Retina (tissue), 1 donor: ENCODE measurements at places on chromosomes 16 and 17.
A peak's percentile ranks its signal among the peaks of the same experiment; 100 is the strongest.

DNA sequence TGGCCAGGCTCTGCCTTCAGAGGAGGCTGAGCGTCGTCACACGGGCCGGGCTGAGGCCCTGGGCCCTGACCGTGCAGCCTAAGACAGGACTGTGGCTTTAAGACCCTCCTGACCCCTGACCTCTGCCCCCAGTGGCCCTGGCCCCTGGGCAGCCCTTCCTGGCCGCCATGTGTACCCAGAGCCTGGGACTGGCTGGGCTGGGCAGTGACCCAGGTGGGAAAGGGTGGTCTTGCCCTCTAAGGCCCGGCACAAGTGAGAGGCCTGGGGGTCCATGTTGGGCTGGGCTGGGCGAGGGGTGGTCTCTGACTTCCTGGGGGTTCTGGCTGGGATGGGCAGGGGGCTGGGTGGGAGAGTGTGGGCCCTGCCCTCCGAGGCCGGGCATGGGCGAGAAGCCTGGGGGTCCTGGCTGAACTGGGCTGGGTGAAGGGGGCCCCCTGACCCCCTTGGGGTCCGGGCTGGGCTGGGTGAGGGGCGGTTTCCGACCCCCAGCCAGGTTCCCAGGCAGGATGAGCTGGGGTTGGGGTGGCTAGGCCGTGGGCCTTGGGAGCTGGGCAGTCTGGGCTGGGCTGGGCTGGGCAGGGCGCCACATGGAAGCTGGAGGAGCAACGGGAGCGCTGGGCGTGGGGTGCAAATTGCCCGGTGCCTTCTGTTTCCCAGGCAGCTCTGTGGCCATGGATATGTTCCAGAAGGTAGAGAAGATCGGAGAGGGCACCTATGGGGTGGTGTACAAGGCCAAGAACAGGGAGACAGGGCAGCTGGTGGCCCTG, at the start of gene CDK3:
Gene CDK3 (plus strand): TSS at position 101 of the 767 bp plus-strand sequence. CDS start 571 bp downstream, at position 672.
- DNase-seq = no peak

DNA sequence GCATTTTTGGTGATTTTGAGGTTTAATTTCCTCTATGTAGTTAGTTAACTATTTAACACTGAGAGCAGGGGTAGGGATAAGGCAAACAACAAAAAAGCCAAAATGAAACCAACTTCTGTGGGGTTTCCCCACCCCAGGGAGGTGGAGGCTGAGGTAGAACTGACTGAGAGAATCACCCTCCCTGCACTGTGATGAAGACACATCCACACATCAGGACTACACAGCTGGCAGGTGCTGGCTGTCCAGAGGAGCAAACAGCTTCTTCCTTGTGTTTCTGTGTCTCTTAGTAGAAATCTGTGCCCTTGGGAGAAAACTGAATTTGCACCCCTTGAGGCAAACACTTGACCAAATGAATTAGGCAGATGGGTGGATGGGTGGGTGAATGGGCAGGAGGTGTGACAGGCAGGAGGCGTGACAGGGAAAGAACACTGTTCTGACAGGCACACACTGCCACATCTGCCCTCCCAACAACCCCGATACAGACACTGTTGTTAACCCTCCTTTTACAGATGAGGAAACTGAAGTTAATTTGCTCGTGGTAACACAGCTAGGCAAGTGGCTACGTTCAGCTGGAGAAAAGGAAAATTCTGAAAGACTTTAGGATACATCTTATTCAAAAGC, 62.9 kb upstream of the AMZ2 start:
- no peak for DNase-seq

DNA sequence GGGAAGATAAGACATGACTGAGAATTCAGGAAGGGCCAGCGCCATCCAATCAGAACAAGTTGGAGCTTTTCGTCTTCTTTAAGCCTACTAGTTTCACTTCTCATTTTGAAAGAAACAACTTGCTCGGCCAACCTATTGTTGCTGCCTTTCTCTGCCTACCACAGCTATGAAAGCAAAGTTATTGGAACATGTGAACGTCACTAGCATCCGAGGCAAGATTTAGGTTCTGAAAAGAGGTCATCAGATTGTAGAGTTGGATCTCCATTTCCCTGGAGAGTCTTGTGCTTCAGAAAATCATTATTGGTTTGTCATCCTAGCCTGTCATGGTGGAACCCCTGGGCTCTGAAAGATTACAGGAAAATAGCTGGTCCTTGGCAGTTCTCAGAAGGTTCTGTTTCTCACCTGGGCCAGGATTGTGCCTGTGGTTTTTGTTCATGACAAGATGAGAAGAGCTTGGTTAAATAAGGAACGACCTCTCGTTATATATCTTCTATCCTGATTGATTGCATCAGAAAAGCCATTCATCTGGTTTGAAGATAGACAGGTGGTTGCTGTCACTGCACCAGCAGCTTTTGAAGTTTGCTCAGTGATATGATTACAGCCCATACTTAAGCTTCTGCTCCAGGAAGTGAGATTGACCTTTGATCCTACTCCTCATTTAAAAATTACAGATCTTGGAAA, 25.3 kb downstream of the CDH13 start:
- no peak for DNase-seq

- DNase-seq = peak; percentile 69
Measured at GRCh38 chr16:785563-786535, 2.3 kb downstream of the RPUSD1 start.

DNA sequence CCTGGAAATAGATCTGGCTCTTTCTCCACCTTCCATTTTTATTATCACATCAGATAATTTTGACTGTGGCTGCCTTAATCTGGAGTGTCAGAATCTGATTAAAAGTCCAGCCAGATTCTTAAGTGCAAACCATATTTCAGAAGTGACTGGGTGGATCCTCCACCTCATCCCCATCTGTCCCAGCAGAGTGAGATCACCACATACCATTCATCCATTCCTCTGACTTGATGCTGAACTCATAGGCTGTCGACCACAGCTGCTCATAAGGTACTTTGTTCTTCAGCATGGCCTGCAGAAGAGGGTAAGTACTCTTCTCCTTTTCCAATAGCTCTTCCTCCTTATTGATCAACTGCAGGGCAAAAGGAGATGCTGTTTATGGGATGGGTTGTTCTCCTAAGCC, 53.5 kb downstream of the DNAH3 start:
- no peak for DNase-seq

GRCh38 chr17:74703311-74703710, 9.4 kb downstream of the CD300LF start:
- DNase-seq = no peak

DNA sequence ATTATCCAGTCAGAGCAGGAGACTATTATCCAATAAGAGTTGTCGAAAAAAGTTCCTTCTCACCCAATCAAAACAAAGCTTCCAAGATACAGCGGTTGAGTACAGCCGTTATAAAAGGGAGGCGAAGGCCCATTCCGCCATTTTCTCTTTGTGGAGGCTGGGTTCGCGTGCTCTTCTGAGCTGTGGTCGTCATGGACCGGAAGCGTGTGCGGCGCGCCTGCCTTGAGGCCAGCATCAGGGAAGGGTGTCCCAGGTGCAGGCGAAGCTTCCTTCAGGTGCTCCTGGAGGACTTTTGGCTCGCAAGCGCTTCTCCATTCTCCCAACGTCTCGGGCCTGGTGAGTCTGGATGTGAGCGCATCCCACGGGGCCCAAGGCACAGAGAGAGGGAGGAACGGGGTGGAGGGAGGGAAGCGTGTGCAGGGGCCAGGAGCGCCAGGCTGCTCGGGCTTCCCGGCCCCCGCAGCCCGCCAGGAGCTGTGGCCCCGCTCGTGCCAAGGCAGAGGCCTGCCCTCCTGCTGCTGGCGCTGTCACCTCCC, 99.2 kb downstream of the GOSR1 start:
- no peak for DNase-seq

- no peak for DNase-seq
Measured at GRCh38 chr17:83002118-83002805, 77.1 kb upstream of the METRNL start.

GRCh38 chr17:3025421-3026124, 37.8 kb downstream of the OR1D5 start:
- DNase-seq = no peak

DNA sequence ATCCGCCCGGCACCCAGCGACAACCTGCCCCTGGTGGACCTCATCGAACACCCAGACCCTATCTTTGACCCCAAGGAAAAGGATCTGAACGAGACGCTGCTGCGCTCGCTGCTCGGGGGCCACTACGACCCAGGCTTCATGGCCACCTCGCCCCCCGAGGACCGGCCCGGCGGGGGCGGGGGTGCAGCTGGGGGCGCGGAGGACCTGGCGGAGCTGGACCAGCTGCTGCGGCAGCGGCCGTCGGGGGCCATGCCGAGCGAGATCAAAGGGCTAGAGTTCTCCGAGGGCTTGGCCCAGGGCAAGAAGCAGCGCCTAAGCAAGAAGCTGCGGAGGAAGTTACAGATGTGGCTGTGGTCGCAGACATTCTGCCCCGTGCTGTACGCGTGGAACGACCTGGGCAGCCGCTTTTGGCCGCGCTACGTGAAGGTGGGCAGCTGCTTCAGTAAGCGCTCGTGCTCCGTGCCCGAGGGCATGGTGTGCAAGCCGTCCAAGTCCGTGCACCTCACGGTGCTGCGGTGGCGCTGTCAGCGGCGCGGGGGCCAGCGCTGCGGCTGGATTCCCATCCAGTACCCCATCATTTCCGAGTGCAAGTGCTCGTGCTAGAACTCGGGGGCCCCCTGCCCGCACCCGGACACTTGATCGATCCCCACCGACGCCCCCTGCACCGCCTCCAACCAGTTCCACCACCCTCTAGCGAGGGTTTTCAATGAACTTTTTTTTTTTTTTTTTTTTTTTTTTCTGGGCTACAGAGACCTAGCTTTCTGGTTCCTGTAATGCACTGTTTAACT, 1.0 kb downstream of the NOG start:
- DNase-seq = no peak

GRCh38 chr17:42586514-42587230, 9.1 kb upstream of the PSMC3IP start:
- no peak for DNase-seq

GRCh38 chr17:1767358-1767757, 5.5 kb downstream of the SERPINF1 start:
- no peak for DNase-seq

DNA sequence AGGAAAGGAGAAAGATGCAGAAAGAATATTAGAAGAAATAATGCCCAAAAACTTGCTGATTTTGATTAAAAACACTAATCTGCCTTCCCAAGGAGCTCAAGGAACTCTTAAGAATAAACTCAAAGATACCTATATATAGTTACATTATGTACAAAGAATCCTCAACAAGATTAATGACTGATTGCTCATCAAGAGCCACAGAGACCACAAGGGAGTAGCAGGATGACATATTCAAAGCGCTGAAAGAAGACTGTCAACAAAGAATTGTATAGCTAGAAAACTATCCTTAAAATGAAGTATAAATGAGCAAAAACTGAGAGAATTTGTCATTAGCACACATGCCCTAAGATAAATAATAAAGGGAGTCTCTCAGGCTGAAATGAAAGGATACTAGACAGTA, 6.2 kb downstream of the LPCAT2 start:
- DNase-seq = no peak

DNA sequence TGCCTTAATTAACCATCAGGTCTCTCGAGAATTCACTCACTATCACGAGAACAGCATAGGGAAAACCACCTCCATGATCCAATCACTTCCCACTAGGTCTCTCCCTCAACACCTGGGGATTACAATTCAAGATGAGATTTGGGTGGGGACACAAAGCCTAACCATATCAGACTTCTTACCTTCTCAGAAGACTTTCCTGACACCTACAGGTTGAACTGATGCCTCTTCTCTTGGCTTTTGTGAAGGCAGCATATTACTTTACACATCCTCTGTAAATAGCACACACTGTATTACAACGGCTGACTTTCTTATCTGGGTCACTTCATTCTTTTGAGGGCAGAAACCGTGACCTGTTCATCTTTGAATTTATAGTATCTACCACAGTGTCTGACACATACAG, 23.6 kb downstream of the BMERB1 start:
- no peak for DNase-seq

DNA sequence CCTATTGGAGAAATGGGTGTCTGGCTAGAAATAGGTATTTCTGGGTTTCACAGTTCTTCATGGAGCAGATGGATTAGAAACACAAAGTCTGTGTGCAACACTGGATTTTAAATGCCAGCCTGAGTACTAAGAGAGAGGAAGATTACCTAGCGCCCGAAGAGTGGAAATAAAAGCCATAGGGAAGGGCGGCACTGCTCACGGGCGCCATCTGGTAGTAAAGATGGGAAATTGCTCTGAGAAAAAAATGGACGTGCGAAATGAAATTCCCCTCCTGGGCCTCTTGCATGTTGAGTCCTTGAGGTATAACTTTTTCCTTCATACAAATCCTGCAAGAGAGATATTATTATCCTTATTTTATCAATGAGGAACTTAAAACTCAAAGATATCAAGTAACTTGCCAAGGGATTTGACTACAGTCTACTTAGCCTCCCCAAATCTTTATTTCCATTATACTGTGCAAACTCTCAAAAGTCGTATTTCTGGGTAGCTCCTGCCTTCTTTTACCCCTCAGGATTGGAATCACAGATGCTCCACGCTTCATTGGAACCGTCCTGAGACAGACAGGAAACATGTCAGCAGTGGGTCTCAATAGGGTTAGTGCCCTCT, 72.8 kb downstream of the MMD start:
- peak; percentile 78 for DNase-seq

DNA sequence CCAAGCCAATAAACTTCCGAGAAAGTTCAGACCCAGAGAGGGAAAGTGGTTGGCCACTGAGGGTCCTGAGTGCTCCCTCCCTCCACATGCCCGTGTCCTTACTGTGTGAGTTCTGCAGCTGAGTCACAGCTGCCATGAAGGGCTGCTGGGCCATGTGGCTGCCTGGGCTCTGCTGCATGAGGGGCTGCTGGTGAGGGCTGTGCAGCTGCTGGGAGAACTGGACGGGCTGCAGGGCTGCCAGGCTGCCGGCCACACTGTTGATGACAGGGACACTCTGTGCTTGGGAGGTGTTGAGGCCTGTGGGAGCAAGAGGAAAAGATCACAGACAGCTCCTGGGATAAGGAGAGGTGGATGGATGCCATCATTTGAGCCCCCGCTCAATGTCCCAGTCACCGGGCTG, 44.0 kb downstream of the HNF1B start:
- no peak for DNase-seq

- no peak for DNase-seq
Measured at GRCh38 chr16:84830765-84831384, 11.1 kb downstream of the CRISPLD2 start.

- DNase-seq = no peak
Measured at GRCh38 chr16:74846714-74847113, 72.1 kb upstream of the FA2H start.

DNA sequence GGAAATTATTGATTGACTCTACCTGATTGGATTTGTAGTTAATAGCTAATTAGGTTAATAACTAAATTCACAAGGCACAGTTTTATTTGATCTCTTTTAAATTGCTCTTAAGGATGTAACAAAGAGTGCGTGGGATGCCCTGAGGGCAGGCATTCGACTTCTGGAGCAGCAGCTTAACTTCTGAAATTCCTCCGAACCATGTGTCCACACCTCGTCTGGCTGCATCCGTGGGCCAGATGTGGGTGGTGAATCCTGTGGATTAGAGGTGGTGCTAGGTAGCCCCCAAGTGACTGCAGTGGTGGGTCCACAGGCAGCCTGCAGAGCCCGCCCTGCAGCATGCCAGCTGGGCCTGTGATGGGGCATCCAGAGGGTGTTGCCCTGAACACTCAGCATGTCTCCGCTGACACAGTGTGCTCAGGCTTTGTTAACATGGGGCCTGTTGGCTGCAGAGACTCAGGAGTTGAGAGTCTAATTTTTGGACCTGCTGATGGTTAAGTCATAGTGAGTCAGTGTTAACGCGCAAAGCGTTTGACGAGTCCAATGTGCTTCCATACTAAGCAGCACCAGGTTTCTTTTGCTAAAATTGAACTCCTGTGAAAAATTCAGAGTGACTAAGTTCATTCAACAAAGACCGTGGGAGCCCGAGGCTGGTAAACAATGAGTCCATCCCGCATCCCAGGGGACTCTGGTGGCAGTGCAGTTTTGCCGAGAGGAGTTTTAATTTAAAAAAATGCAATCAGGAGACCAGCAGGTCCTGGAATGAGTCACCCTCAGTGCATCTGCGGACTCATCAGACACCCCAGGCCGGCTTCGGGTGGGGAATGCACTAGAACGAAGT, 3.8 kb upstream of the NPB start:
- no peak for DNase-seq
